Karpas-422 (cell line): ENCODE measurements at places on chromosomes 4 and X. TPM values are rescaled to one million over a fixed set of nuclear protein-coding genes. Genes with fewer than 3 reads are reported as not detected.

DNA sequence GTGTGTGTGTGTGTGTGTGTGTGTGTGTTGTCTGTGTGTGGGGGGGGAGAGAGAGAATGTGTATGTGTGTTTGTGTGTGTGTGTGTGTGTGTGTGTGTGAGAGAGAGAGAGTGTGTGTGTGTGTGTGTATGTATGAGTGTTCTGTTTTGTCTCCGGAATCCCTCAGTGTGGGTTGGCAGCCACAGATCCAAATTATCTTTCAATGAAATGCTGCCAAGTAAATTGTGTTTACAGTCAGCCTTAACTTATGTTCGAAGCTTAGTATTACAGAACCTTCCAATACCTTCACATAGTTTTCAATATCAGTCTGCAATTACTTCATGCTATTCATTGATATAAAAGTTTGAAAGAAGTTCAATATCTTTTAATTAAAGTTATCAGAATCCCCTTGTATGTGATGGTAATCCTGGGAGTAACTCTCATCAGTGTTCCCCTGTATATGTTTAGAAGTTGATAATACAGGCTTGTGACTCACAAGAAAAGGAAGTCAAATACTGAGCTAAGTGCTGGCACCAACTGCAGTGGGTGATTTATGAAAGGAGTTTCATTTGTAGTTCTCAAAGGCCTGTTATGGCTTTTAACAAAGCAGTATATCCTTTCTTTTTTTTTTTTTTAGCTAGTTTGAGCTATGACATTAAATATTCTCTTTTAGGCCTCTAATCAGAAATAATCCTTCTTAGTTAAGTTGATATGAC lies 51.6 kb upstream of the HTR2C start:
- no peaks in the 10 kb centered on the region for H3K36me3 ChIP-seq
- no peaks in the 10 kb centered on the region for H3K27me3 ChIP-seq
- no peak overlapping the region for H3K4me3 ChIP-seq
- DNase-seq = no peak

GRCh38 chrX:45191820-45192409 lies 8.8 kb downstream of the DIPK2B start:
- no peaks in the 10 kb centered on the region for H3K27me3 ChIP-seq
- no peaks in the 10 kb centered on the region for H3K36me3 ChIP-seq
- no peak overlapping the region for H3K4me3 ChIP-seq
- H3K27ac ChIP-seq = no peak overlapping the region
- H3K4me1 ChIP-seq = peaks cover 4% of the 10 kb centered on the region; the same call in 1 of the 2 replicates
- no peak for DNase-seq

Gene MAOA
- total RNA-seq = not detected in 2 replicates

DNA sequence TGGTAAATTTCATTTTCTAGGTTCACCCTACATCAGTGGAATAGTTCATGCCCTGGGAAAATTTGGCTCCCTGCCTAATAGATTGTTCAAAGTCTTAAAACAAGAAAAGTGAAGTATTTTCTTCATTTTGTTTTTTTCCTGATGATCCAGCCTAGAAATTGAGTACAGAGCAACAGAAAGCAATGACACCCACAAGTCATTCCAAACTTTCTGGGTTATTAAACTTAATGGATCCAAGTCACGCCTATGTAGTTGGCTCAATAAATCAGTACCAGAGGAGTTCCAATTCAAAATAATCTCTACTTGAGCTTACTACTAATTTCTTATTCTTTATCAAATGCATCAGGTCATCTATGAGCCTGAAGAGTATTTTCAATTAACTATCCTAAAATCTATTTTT lies 937.6 kb upstream of the SLIT2 start:
- no peak overlapping the region for H3K27ac ChIP-seq
- H3K4me3 ChIP-seq = no peak overlapping the region
- H3K27me3 ChIP-seq = no peaks in the 10 kb centered on the region
- DNase-seq = no peak

DNA sequence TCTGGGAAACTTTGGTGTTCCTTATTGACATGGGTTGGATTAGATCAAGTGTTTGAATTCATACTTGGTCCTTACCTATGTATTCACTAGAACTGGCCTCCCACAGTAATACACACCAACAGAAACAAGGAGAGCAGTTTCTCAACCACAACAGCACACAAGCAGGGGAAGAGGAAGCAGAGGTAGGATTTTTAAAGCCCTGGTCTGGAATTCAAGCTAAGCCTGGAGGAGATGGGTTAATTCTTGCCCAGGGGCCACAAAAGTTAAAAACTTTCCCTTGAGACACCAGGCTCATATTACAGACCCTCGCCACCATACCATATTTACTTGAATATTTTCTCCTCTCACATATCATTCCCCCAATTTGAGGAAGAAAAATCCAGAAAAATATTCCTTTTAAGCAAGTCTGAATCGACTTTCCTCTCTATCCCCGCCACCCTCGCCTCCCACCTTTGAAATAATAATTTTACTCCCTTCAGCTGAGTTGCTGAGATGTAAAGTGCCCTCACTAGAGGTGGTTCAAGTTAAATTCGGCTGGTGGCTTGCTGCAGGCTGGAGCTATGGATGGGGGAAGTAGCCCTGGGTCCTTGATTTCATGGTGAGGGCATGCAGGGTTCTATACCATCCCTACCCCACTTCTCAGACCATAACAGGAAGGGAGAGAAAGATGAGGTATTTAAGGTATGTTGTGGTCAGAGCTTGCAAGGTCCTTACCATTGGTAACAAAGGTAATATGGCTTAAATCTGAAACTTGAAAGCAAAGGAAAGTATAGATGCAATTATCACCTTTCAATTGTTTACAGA lies 440.2 kb downstream of the INPP4B start:
- no peaks in the 10 kb centered on the region for H3K27me3 ChIP-seq
- peaks cover 3% of the 10 kb centered on the region; the same call in 1 of the 2 replicates for H3K4me1 ChIP-seq
- H3K4me3 ChIP-seq = no peak overlapping the region
- no peak for DNase-seq

DNA sequence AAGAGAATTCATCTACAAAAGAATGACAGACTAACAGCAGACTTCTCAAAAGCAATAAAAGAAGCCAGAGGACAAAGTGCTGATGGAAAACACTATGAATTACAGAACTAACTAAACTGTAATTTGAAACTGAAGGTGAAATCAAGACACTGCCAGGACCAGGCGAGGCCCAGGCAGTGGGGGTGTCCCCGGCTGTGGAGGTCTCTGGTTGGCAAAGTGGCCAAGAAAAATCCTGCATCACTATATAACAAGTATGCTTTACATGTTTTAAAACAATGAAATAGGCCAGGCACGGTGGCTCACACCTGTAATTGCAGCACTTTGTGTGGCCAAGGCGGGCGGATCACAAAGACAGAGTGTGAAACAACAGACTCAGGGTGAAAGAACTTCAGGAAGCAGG lies 32.9 kb downstream of the CHM start:
- no peak for DNase-seq
- peaks cover 10% of the 10 kb centered on the region for H3K4me1 ChIP-seq
- peaks cover 18% of the 10 kb centered on the region for H3K36me3 ChIP-seq
- no peak overlapping the region for H3K27ac ChIP-seq

Gene KLKB1
- 1.9 and 5.1 TPM in 2 replicates for total RNA-seq

GRCh38 chr4:80072228-80072743 lies 743 bp downstream of the ANTXR2 start:
- H3K36me3 ChIP-seq = no peaks in the 10 kb centered on the region
- H3K4me3 ChIP-seq = no peak overlapping the region

- H3K27me3 ChIP-seq = no peaks in the 10 kb centered on the region
- H3K4me3 ChIP-seq = no peak overlapping the region
- no peaks in the 10 kb centered on the region for H3K4me1 ChIP-seq
- H3K36me3 ChIP-seq = no peaks in the 10 kb centered on the region
- H3K27ac ChIP-seq = no peak overlapping the region
These were observed 108.6 kb downstream of the TBL1X start for GRCh38 chrX:9573282-9574106.

Gene ATP1B4
- not detected in 2 replicates for total RNA-seq

- H3K27ac ChIP-seq = no peak overlapping the region
- peaks cover 37% of the 10 kb centered on the region for H3K4me1 ChIP-seq
- no peaks in the 10 kb centered on the region for H3K36me3 ChIP-seq
These were observed 13.7 kb upstream of the TMSB4X start for GRCh38 chrX:12961196-12961718.

- H3K27ac ChIP-seq = no peak overlapping the region
- H3K4me1 ChIP-seq = no peaks in the 10 kb centered on the region
- no peaks in the 10 kb centered on the region for H3K36me3 ChIP-seq
- H3K27me3 ChIP-seq = no peaks in the 10 kb centered on the region
These were observed 163.0 kb downstream of the EFNB1 start for GRCh38 chrX:68991691-68992345.

GRCh38 chr4:8428288-8429097 lies 12.0 kb downstream of the ACOX3 start:
- H3K36me3 ChIP-seq = no peaks in the 10 kb centered on the region
- H3K4me3 ChIP-seq = peak overlapping the region; percentile 78
- DNase-seq = peak; percentile 96
- peaks cover 15% of the 10 kb centered on the region for H3K4me1 ChIP-seq
- no peaks in the 10 kb centered on the region for H3K27me3 ChIP-seq

Gene UGT2A3
- not detected in 2 replicates for total RNA-seq

GRCh38 chrX:132819711-132820264 lies 138.6 kb downstream of the HS6ST2 start:
- no peak overlapping the region for H3K4me3 ChIP-seq
- no peaks in the 10 kb centered on the region for H3K36me3 ChIP-seq
- no peaks in the 10 kb centered on the region for H3K27me3 ChIP-seq
- no peak overlapping the region for H3K27ac ChIP-seq

Gene NLGN3
- 0.86 and 1.9 TPM in 2 replicates for total RNA-seq

GRCh38 chr4:169017971-169018370 lies 7.9 kb upstream of the CBR4 start:
- no peak for DNase-seq
- H3K27ac ChIP-seq = no peak overlapping the region
- H3K36me3 ChIP-seq = no peaks in the 10 kb centered on the region
- no peak overlapping the region for H3K4me3 ChIP-seq

DNA sequence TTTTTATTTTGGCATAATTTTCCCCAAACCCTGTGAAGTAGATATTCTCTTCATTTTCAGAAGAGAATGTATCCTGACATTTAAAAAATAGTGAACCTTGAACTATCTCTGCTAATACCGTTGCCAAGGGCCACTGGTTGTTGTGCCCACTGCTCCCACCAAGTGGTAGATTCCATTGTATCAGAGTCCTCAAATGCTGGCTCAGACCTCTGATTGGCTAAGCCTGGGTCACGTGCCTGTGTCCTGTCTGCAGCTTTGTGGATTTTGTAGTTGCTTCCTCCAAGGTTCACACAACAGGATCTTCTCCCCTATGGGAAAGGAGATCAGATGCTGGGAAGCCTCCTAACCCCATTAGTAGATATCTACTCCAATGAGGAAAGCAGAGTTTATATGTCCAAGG lies 104.8 kb upstream of the CASK start:
- H3K4me3 ChIP-seq = no peak overlapping the region
- H3K4me1 ChIP-seq = no peaks in the 10 kb centered on the region
- H3K27me3 ChIP-seq = no peaks in the 10 kb centered on the region

- H3K4me1 ChIP-seq = no peaks in the 10 kb centered on the region
- no peak overlapping the region for H3K27ac ChIP-seq
These were observed 1703.1 kb downstream of the PCDH7 start for GRCh38 chr4:32423267-32423666.

GRCh38 chrX:152932598-152933175 lies 34.8 kb downstream of the ZNF185 start:
- no peaks in the 10 kb centered on the region for H3K36me3 ChIP-seq
- H3K4me3 ChIP-seq = no peak overlapping the region
- no peak overlapping the region for H3K27ac ChIP-seq
- no peaks in the 10 kb centered on the region for H3K27me3 ChIP-seq

Gene FGB
- total RNA-seq = not detected in 2 replicates

- H3K4me3 ChIP-seq = no peak overlapping the region
- H3K36me3 ChIP-seq = no peaks in the 10 kb centered on the region
- no peaks in the 10 kb centered on the region for H3K4me1 ChIP-seq
- DNase-seq = no peak
These were observed 726.5 kb downstream of the FAM133A start for GRCh38 chrX:94400488-94400887.

GRCh38 chr4:175891851-175892250 lies 79.8 kb upstream of the GPM6A start:
- no peaks in the 10 kb centered on the region for H3K4me1 ChIP-seq
- no peak overlapping the region for H3K27ac ChIP-seq
- H3K27me3 ChIP-seq = no peaks in the 10 kb centered on the region
- H3K36me3 ChIP-seq = no peaks in the 10 kb centered on the region

Gene SCML2
- total RNA-seq = not detected in 2 replicates

- H3K4me3 ChIP-seq = no peak overlapping the region
- H3K36me3 ChIP-seq = no peaks in the 10 kb centered on the region
- H3K27me3 ChIP-seq = no peaks in the 10 kb centered on the region
These were observed 2.8 kb downstream of the AWAT2 start for GRCh38 chrX:70046978-70047377.

GRCh38 chrX:47446431-47446830 lies 36.6 kb downstream of the ZNF41 start:
- H3K27ac ChIP-seq = no peak overlapping the region
- no peaks in the 10 kb centered on the region for H3K4me1 ChIP-seq
- DNase-seq = no peak
- H3K36me3 ChIP-seq = peaks cover 31% of the 10 kb centered on the region
- H3K27me3 ChIP-seq = no peaks in the 10 kb centered on the region

DNA sequence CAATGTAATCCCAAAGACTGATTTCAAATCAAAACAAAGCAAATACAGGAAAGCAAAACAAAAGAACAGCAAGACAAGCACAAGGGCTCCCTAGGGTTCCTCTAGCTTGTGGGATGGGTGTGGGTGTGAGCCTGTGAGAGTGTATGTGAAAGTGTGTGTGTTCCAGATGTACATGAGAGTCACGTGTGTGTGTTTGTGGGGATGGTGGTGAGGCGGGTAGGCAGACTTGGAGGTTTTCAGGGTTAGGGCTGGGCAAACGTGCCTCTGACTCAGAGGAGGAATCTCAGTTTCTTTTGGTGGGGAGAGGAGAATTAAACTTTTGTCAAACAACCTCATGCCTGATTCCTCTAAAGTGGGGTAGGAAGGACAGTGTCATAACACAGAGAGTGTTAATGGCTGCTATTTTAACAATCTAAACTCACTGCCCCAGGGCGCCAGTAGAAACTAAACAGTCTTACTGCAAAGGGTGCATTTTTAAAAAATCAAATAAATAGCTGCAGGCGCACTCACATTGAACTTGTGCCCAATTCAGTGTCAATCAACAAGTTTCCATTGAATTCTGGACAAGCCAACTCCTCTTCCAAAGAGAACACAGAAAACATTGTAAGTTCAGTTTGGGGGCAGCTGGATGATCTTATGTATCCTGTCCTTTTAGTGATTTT lies 51.8 kb downstream of the CHRDL1 start:
- H3K4me3 ChIP-seq = no peak overlapping the region
- H3K4me1 ChIP-seq = peaks cover 8% of the 10 kb centered on the region
- DNase-seq = no peak
- H3K27me3 ChIP-seq = no peaks in the 10 kb centered on the region
- no peaks in the 10 kb centered on the region for H3K36me3 ChIP-seq
- H3K27ac ChIP-seq = no peak overlapping the region
